ENCODE measurements at places on chromosomes 3 and 15.

- DNase-seq: no peak
Observed at GRCh38 chr15:90561344-90562244, 31.9 kb downstream of the CRTC3 start.

GRCh38 chr3:8579096-8579495 lies 65.5 kb downstream of the SSUH2 start:
- peak; percentile 59 for DNase-seq

DNA sequence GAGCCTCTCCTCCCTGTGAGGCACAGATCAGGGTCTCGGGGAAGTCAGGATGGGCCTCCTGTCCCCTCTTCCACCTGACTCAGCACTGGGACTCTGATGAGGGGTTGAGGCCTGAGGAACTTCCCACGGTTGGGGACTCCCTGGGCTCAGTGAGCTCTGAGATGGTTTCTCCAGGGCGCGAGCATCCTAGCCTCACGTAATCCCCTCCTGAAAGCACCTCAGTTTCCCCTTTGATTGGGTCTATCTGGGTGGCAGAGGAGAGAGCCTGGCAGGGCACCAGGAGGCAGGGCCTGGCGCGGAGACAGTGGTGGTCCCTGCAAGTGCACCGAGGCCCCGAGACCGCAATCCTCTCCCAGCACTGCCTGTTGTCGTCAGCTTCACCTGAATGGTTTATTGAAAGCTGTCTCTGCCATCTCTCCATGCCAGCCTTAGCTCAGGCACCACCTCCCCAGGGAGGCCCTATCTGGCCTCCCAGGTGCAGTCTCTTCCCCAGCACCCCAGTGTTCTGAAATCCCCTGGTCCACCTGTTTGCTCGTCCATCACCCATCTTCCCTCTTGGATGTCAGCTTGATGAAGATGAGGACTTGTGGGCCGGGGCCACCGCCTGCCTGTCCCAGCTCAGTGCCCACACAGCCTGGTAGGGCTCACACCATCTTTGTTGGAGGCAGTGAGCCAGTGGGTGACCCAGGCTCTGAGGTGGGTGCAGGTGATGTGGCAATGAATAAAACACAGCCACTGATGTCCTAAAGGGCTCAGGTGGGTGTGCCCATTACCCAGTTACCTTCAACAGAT lies 52.2 kb upstream of the PCSK6 start:
- no peak for DNase-seq

DNA sequence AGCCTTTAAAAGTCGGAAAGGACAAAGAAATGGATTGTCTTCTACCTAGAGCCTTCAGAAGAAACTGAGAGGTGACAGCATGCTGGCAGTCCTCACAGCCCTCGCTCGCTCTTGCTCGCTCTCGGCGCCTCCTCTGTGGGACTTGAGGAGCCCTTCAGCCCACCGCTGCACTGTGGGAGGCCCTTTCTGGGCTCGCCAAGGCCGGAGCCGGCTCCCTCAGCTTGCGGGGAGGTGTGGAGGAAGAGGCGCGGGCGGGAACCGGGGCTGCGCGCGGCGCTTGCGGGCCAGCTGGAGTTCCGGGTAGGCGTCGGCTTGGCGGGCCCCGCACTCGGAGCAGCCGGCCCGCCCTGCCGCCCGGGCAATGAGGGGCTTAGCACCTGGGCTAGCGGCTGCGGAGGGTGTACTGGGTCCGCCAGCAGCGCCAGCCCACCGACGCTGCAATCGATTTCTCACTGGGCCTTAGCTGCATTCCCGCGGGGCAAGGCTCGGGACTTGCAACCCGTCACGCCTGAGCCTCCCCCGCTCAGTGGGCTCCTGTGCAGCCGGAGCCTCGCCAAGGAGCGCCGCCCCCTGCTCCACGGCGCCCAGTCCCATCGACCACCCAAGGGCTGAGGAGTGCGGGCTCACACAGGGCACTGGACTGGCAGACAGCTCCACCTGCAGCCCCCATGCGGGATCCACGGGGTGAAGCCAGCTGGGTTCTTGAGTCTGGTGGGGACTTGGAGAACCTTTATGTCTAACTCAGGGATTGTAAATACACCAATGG lies 953.8 kb upstream of the GBE1 start:
- DNase-seq: no peak
